Airway epithelial cell (primary cell): ENCODE measurements at places on chromosomes 16 and 17. TPM values are rescaled to one million over a fixed set of nuclear protein-coding genes. Genes with fewer than 3 reads are reported as not detected.

CD300E gene
- total RNA-seq = not detected in 2 replicates

SNAI3 gene
- total RNA-seq = 0.70 and 0.71 TPM in 2 replicates

LDHD gene
- 0.14 and 0.56 TPM in 2 replicates for total RNA-seq

TBX2 gene
- total RNA-seq = 0.88 and 1.4 TPM in 2 replicates

CDH16 gene
- total RNA-seq = 1.6 and 3.0 TPM in 2 replicates

TPPP3 gene
- total RNA-seq = 0.19 TPM in 1 of 2 replicates, not detected in the other

CSF3 gene
- 5.8 and 8.4 TPM in 2 replicates for total RNA-seq

RNF112 gene
- not detected in 2 replicates for total RNA-seq

CCL1 gene
- total RNA-seq = not detected in 2 replicates

RNF166 gene
- 19.7 and 24.0 TPM in 2 replicates for total RNA-seq

SLC52A1 gene
- 0.35 and 0.70 TPM in 2 replicates for total RNA-seq

MAP3K3 gene
- total RNA-seq = 12.6 and 13.3 TPM in 2 replicates

OR1A1 gene
- not detected in 2 replicates for total RNA-seq

DPEP2 gene
- not detected in 2 replicates for total RNA-seq

CTRB1 gene
- not detected in 2 replicates for total RNA-seq

ZFHX3 gene
- total RNA-seq = 1.9 and 3.1 TPM in 2 replicates

CCL11 gene
- not detected in 2 replicates for total RNA-seq

SPATA32 gene
- total RNA-seq = not detected in 2 replicates

TMEM235 gene
- not detected in 2 replicates for total RNA-seq

DLX3 gene
- total RNA-seq = 0.46 and 0.99 TPM in 2 replicates

SARM1 gene
- 0.14 and 0.21 TPM in 2 replicates for total RNA-seq

KRTAP4-9 gene
- not detected in 2 replicates for total RNA-seq

COX10 gene
- 16.7 and 24.3 TPM in 2 replicates for total RNA-seq

TM4SF5 gene
- not detected in 2 replicates for total RNA-seq

ADAD2 gene
- not detected in 2 replicates for total RNA-seq

KRT36 gene
- total RNA-seq = not detected in 2 replicates

KIAA0513 gene
- 8.0 and 9.0 TPM in 2 replicates for total RNA-seq

PSKH1 gene
- 6.4 and 10.9 TPM in 2 replicates for total RNA-seq

MLYCD gene
- total RNA-seq = 1.6 and 2.4 TPM in 2 replicates

MED1 gene
- 20.0 and 22.4 TPM in 2 replicates for total RNA-seq

ACSM2A gene
- total RNA-seq = not detected in 2 replicates

LGALS9B gene
- total RNA-seq = 0.79 and 2.5 TPM in 2 replicates

FZD2 gene
- total RNA-seq = 3.3 and 4.6 TPM in 2 replicates

CD300LB gene
- not detected in 2 replicates for total RNA-seq

RMI2 gene
- total RNA-seq = 12.3 TPM in 2 replicates

BAIAP3 gene
- 0.21 TPM in 1 of 2 replicates, not detected in the other for total RNA-seq

AIPL1 gene
- total RNA-seq = not detected in 2 replicates

CCL18 gene
- not detected in 2 replicates for total RNA-seq

KRTAP2-2 gene
- total RNA-seq = not detected in 2 replicates

SULT1A2 gene
- 0.42 and 0.88 TPM in 2 replicates for total RNA-seq

CCDC200 gene
- not detected in 2 replicates for total RNA-seq

PRAC2 gene
- total RNA-seq = not detected in 2 replicates

MYO15A gene
- total RNA-seq = 0.21 TPM in 1 of 2 replicates, not detected in the other

FAM222B gene
- 12.4 and 17.6 TPM in 2 replicates for total RNA-seq

CACNG1 gene
- total RNA-seq = not detected in 2 replicates

MYH2 gene
- total RNA-seq = not detected in 2 replicates

ASPHD1 gene
- 5.4 and 9.3 TPM in 2 replicates for total RNA-seq

CES3 gene
- 0.99 and 1.5 TPM in 2 replicates for total RNA-seq

CCDC40 gene
- 0.19 and 0.99 TPM in 2 replicates for total RNA-seq

RNF222 gene
- total RNA-seq = 1.4 and 2.2 TPM in 2 replicates

RNF157 gene
- total RNA-seq = 0.07 and 1.4 TPM in 2 replicates

IRX3 gene
- 11.8 and 13.1 TPM in 2 replicates for total RNA-seq

TSR1 gene
- total RNA-seq = 62.2 and 77.6 TPM in 2 replicates

VWA3A gene
- total RNA-seq = not detected in 2 replicates

NGFR gene
- 3.2 and 3.9 TPM in 2 replicates for total RNA-seq
